ENCODE measurements at places on chromosomes 13 and 19.
A peak's percentile ranks its signal among the peaks of the same experiment; 100 is the strongest.

DNA sequence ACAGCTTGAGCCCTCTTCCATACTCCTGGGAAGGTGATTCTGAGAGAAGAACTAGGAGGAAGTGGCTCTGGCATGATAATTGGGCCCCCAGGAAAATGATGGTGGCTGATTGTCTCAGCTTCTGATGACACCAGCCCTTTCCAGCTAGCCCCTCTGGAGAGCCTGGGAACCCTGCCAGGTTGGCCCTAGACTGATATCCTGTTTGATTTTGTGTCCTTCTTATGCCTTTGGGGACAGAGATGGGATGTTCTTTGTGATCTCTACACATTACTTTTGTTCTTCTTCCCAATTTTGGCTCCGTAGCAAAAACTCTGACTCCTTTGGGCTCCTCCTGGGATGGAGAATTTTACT, 39.7 kb downstream of the ERICH6B start:
- DNase-seq: no peak

DNA sequence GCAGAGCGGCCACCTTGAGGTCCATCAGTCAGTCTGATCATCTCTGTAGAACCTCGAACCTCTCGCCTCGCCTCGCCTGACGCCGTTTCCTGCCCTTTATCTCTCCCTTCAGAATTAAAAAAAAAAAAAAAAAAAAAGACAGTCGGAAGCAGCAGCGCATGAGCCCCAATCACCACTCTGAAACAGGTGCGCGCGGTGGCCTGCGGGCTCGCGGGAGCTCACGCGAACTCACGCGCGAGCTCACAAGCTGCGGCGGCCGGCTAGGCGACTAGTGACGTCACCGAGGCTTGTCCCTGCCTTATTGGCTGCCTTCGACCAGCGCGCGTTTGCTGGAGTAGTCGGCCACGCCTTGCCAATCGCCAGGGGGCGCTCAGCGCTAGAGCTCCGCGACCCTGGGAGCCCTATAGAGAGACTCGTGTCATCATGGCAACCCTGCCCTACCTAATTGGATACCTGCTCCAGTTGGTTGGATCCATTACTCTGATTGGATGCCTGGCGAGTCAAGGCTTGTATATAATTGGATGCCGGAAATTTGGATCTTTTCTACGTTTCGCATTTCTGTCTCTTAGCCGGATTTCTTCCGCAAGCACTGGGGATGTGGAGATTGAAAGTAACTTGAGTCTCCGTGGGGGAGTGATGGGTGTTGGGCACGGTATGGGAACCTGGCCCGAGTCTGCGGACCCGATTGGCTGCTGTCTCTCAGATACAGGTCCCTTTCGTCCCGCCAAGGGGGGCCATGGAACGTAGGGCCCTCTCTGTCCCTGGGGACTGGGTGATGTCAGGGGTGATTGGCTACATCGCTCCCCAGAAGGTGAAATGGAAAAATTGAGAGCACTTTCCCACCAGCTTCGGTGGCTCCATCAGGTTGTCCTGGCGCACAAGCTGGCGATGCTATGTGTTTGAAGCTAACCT, 31.6 kb downstream of the SYT3 start:
- peak; percentile 52 for DNase-seq

DNA sequence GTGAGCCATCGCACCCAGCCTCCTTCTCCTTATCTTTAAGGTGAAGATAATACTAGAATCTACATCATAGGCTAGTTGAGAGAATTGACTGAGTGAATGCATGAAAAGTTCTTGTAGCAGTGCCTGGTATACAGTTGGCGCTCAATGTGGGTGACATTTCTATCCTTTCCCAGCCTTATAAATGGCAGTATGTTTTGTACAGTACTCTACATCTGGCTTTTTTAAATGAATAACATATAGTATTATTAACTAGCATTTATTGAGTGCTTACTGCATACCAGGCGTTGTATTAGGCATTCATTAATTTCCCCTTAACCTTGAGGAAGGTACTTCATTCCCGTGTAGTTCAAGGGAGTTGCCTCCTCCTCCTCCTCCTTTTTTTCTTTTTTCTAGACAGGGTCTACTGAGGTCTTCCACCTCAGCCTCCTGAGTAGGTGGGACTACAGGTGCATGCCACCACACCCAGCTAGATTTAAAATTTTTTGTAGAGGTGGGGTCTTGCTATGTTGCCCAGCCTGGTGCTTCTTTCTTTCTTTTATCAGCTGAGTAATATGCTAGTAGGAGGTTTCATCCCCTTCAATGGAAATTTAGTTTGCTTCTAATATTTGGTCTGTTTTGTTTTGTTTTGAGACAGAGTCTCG, 2.8 kb downstream of the C5AR1 start:
- no peak for DNase-seq

- DNase-seq: no peak
These were observed 1100.7 kb upstream of the MIR17HG start for GRCh38 chr13:90246687-90247345.

GRCh38 chr19:17855280-17856152, 4.2 kb upstream of the RPL18A start:
- DNase-seq: peak; percentile 87

DNA sequence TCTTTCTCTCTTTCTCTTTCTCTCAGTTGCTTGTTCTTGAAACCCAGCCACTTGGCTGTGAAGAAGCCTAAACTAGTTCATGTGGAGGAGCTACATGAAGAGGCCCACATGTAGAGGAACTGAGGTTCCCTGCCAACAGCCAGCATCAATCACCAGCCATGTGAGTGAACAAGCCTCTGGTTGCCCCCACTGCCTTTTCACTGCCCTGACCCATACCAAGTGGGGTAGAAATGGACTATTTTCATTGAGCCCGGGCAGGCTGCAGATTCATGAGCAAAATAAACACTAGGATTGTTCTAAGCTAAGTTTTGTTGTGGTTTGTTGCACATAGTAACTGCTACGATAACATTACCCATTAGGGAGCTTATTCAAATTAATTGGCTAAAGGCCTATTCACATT, 78.7 kb upstream of the FAM216B start:
- DNase-seq: no peak

DNA sequence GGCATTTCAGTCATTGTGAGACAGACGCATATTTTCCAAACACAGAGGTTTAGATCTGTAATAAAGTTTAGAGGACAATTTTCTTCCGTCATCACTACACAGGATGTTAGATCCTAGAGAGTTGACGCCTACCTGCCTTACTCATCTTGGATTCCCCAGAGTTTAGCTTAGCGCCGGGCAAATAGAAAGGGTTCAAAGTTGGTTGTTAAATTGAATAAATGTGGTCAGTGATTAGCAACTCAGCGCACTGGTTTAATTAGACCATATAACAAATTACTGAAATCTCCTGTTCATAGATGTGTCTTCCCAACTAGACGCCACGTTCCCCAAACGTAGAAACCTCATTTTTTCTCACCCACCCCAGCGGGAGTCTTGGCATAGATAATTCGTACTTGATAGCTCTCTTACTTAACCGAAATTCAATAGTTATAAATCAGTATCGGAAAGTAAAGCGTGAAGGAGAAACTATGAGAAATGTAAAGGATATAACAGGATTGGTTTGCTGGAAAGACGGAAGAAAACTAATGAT, 726 bp upstream of the UFM1 start:
- no peak for DNase-seq

- no peak for DNase-seq
These were observed 3.3 kb downstream of the TBC1D4 start for GRCh38 chr13:75478659-75479058.

DNA sequence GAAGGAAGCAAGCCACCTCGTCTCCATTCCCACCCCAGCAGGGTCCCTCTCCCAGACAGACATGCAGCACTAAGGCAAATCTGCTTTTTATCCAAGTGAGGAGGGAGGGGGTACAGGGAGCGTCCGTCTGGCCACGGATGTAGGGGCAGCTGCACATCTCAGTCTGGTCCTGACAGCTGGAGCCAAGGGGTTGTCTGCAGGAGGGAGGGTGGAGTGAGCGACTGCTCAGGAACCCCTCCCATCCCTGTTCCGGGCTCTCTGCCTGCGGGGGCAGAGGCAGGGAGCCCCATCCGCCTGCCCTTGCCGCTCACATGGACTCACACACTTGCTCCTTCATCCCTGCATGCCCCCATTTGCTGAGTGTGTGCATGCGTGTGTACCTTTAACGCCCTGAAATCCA, 2.5 kb downstream of the TMEM190 start:
- DNase-seq: no peak

DNA sequence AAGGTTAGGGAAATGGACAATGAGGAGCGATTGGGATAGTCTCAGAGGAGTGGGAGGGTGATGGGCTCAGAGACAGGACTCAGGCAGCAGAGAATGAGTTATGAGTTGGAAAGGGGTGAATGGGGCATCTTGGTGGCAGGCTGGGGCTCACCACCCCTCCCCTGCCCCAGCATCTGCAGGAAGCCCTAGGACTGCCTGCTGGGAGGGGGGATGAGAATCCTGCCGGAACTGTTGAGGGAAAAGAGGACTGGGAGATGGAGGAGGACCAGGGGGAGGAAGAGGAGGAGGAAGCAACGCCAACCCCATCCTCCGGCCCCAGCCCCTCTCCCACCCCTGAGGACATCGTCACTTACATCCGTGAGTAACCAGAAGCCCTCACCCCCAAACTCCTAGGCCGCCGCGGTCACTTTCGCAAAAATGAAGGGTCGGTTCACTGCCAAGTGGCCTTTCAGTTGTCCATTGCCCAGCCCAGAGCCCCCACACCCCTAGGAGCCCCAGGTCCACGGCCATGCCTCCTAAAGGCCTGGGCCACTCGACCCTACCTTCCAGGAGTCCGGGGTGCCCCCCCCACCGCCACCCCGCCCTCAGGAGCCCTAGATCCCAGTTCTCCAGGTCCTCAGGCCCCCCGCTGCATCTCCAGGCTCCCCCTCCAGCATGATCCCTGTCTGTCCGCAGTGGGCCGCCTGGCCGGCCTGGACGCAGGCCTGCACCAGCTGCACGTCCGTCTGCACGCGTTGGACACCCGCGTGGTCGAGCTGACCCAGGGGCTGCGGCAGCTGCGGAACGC, 764 bp downstream of the CLEC11A start:
- no peak for DNase-seq

- DNase-seq: no peak
These were observed 36.1 kb downstream of the HTR2A start for GRCh38 chr13:46860722-46861121.

DNA sequence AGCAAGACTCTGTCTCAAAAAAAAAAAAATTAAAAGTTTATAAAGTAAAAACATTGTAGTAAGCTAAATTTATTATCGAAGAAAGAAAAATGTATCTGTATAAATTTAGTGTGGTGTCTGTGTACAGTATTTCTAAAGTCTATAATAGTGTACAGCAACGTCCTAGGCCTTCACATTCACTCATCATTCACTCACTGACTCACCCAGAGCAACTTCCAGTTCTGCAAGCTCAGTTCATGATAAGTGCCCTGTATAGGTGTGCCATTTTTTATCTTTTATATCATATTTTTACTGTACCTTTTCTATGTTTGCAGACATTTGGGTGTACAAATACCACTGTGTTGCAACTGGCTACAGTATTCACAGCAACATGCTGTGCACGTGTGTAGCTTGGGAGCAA, 118.1 kb downstream of the TNFRSF19 start:
- no peak for DNase-seq

DNA sequence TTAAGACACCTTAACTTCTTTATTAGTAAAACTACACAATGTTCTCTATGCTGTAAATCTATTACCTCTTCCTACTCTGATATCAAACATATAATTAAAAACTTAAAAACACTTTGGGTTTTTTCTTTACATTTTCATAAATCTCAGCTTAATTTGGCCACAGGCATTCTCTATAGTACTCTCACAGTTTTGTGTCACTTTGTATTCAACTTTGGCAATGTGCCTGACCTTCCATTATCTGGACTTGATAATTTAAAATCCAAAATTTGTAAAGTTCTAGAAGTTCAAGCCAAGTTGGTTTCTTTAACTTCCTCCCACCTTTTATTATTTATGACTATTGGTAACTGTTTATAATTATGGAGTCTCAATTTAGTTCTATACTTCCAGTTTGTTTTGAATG, 46.4 kb downstream of the VWA8 start:
- DNase-seq: no peak

DNA sequence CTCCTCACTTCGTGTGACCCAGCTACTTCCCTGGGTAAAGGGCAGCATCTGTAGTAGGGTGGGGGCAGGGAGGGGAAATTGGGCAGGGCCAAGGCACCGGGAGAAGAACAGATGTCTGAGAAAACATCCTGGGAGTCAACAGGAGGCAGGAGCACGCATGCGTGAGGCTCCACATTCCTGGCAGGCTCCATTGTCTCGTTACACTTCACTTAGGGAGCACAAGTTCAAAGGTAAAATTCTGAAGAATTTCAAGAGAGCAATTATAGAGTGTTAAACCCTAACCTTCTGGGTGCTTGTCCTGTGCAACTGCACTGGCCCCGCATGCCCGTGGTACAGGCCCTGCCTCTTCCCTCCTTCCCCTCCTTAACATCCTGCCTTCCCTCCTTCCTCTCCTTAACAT, 79.6 kb upstream of the POMP start:
- DNase-seq: no peak

DNA sequence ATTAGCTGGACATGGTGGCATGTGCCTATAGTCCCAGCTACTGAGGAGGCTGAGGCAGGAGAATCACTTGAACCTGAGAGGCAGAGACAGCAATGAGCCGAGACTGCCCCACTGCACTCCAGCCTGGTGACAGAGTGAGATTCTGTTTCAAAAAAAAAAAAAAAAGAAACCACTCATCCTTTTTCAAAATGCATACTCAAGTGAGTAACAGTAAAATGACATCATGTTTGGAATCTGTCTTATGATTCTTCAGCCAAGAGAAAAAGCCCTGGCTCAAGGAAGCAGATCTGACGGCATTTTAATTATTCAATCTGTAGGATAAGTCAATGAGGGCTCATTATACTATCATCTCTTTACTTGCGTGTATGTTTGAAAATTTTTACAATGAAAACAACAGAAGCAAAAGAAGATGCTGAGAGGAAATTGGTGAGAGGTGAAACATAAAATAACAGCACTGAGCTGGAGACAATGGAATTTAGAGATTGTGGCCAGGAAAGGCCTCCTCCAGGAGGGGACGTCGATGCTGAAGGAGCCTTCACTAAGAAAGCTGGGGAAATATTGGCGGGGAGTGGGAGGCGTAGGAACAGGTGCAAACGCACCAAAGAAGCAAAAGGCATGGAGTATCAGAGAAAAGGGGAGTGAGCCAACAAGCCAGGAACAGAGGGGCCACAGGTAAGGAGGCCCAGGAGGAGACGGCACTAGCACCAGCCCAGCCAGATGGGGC, 12.9 kb upstream of the CCNE1 start:
- no peak for DNase-seq

GRCh38 chr19:17931532-17932191, 1.2 kb upstream of the CCDC124 start:
- no peak for DNase-seq

DNA sequence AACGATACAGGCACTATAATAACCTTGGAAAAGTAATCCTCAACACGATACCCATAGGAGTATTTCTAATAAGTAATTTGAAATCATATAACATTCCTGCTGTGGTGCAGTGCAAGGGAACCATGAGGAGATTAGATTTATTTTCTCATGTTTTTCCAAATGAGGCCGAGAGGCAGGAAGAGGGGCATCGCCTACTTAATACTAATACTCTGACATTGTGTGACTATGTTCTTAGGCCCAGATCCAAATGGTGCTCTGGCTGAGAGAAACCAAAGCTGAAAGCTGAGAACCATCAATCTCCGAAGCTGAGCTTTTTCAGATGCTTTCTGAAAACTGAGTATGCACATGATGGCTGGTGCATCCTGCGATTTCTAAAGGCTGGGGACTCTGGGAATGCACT, 248.0 kb upstream of the MAB21L1 start:
- no peak for DNase-seq

- no peak for DNase-seq
These were observed 129.9 kb downstream of the RNF17 start for GRCh38 chr13:24893863-24894262.

- no peak for DNase-seq
These were observed 21.1 kb upstream of the PLEKHF1 start for GRCh38 chr19:29644210-29644609.

Measured in stimulated activated CD8-positive, alpha-beta memory T cell treated with anti-CD3 and anti-CD28 coated beads, Interleukin-2, amount 100 ng/mL, for 1 hour (primary cell).